ENCODE measurements at places on chromosomes 5 and 9.

- DNase-seq: no peak
Measured at GRCh38 chr9:103757062-103757461, 337.0 kb upstream of the SMC2 start.

- DNase-seq: no peak
Measured at GRCh38 chr5:122311961-122312590, at the start of gene SNCAIP. TSS of gene SNCAIP (plus strand) at chr5:122312237. CDS start at chr5:122391135, 78,898 bp downstream.

DNA sequence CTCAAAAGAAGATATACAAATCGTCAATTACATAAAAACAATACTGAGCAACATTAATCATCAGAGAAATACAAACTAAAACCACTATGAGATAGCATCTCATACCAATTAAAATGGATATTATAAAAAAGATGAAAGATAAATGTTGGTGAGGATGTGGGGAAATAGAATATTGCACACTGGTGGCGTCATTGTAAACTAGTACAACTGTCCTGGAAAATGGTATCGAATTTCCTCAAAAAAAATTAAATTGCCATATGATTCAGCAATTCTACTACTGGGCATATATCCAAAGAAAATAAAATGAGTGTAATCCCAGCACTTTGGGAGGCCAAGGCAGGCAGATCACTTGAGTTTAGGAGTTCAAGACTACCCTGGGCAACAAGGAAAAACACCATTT lies 326.0 kb upstream of the FTMT start:
- no peak for DNase-seq

- DNase-seq: no peak
Measured at GRCh38 chr9:78541868-78542443, 245.0 kb downstream of the PSAT1 start.

Data from left kidney (tissue), 8 donors.